Right renal cortex interstitium (tissue), 3 donors: ENCODE measurements at places on chromosomes 3 and 15. TPM values are rescaled to one million over a fixed set of nuclear protein-coding genes. Genes with fewer than 3 reads are reported as not detected.

GRCh38 chr3:155846119-155846518 is 8.1 kb downstream of the SLC33A1 start:
- no peak for DNase-seq

GRCh38 chr3:71672340-71672739 is 52.9 kb downstream of the EIF4E3 start:
- DNase-seq, result no peak

DNA sequence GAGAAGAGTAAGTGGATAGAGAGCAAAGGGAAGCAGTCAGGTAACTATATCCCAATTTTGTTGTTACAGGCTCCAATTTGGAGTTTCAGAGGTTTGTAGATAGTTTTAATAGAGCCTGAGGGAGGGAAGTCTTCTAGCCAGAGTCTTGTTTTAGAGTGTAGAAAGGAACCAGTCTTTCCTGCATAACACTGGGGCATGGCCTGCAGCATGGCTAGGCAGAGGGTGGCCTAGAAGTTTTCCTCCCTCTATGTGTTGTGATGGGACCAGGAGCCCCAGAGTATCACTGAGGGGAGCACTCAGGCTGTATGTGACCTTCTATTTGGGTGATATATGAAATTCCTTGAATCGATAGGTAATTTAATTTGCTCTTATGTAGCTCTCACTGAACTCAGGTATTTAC is 22.5 kb upstream of the GABRR3 start:
- no peak for DNase-seq

GRCh38 chr15:89864958-89865739 is 28.6 kb downstream of the AP3S2 start:
- no peak for DNase-seq

KBTBD13 gene
- 0.07 TPM for polyA plus RNA-seq

GRCh38 chr3:63067999-63068645 is 192.9 kb upstream of the CADPS start:
- peak; percentile 41 for DNase-seq
